Transverse colon (tissue), 4 donors: ENCODE measurements at places on chromosomes 7 and 10. TPM values are rescaled to one million over a fixed set of nuclear protein-coding genes. Genes with fewer than 3 reads are reported as not detected.

- DNase-seq, result no peak
These were observed 964.0 kb downstream of the GATA3 start for GRCh38 chr10:9018195-9019173.

GRCh38 chr7:7108931-7109330 is 73.4 kb upstream of the C1GALT1 start:
- DNase-seq, result no peak

- no peak for DNase-seq
These were observed 34.4 kb downstream of the ZMIZ1 start for GRCh38 chr10:79103129-79103528.

GRCh38 chr10:12972146-12972545 is 29.4 kb downstream of the CCDC3 start:
- no peak for DNase-seq

DNA sequence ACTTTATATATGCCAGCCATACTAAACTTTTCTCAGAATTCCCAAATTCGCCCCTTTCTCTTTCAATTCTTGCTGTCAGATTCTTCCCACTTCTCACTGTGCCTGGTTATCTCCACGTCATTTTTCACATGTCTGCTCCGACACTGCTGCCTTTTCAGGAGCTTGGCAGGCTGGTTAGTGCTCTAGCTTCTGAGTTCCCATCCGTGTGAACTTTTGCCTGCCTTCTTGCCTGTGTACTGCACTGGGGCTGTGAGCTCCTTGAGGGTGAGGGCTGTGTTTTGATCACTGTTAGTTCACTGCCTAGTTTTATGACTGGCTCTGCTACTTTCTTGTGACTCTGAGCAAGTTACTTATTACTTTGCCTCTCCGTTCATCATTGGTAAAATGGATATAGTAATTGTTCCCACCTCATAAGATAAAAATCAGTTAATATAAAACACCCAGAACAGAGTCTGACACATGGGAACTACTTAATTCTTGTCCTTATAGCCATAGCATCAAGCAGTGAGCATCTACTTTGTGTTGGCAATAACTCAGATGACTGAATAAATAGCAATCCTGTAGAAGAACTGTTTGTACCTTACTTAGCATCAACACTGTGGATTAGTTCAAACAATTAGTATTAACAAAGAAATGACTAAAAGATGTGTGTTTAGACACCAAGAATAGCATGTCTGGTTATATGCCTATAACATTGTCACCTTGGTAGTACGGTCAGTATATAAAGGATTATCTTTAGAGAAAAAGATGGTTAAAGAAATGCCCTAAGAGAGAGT is 5.5 kb downstream of the GSTO1 start:
- no peak for DNase-seq

DNA sequence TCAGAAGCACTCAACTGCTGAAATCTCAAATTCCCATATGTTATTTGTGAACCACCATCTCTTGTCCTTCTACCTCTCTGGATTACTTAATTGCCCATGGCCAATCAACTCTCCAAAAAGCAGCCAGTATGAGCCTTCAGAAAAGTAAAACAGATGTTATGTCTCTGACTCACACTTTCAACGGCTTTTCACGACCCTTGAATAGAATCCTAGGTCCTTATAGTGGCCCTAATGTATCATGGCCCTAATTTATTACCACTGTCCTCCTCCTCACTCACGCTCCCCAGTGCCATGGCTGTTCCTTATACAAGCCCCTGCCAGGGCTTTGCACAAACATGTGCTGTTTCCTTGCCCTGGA is 20.0 kb downstream of the ZNF438 start:
- DNase-seq, result no peak

The VWA2 gene
- total RNA-seq, result 0.64 TPM

DNA sequence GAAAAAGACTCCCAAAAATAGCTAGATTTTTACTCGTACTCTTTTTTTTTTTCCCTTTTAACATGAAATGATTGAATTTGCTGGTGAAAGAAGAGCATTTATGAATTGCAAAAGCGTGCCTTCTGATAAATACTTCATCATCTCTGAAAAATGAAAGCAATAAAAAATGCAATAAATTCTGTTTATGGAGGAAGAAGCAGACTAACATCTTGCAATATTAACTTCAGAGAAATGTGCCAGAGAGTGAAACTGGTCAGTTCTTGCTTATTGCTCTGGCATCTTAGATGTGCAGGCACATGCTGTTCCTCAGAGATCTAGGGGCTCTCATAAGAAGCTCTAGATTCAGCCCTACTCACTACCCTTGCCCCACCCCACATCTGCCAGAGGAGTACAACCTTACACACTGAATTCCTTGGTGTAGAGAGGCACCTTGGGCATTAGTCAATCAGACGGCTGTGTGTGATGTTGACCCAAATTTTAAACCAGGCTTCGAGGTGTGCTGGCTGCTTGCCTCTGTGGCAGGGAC is 891.1 kb upstream of the GHITM start:
- DNase-seq, result no peak

The TMEM26 gene
- total RNA-seq, result not detected

GRCh38 chr10:2476218-2476811 is 591.0 kb upstream of the PFKP start:
- DNase-seq, result no peak

The KCNH2 gene
- 16.2 TPM for total RNA-seq

GRCh38 chr10:132872658-132873057 is 69.7 kb downstream of the CFAP46 start:
- DNase-seq, result no peak
